ENCODE measurements at places on chromosomes 6 and 20.
A peak's percentile ranks its signal among the peaks of the same experiment; 100 is the strongest.

DNA sequence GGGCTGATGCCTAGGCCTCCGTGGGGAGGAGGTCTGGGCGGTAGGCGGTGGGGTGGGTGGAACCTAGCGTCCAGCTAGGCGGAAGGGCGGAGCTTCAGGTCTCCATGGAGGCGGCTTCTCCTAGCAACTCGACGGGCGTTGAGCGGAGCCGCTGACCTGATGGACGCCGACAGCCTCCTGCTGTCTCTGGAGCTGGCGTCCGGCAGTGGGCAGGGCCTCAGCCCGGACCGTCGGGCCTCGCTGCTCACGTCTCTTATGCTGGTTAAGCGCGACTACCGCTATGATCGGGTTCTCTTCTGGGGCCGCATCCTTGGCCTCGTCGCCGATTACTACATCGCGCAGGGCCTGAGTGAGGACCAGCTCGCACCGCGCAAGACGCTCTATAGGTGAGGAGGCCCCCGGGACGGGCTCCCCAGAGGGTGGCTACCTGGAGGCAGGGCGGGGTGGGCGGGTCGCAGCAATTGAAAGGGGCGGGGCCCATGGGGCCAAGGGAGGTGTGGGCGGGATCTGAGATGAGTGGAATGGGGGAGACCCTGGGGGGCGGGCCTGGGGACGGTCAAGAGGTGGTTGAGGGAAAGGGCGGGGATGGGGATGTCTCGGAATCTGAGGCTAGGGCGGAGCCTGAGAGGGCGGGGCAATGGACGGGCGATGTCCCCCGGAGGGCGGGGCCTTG lies at the start of gene RSPH9:
Gene RSPH9 (plus strand): TSS at position 97 of the 673 bp plus-strand sequence. CDS start 63 bp downstream, at position 160.
- peak; percentile 61 for DNase-seq

DNA sequence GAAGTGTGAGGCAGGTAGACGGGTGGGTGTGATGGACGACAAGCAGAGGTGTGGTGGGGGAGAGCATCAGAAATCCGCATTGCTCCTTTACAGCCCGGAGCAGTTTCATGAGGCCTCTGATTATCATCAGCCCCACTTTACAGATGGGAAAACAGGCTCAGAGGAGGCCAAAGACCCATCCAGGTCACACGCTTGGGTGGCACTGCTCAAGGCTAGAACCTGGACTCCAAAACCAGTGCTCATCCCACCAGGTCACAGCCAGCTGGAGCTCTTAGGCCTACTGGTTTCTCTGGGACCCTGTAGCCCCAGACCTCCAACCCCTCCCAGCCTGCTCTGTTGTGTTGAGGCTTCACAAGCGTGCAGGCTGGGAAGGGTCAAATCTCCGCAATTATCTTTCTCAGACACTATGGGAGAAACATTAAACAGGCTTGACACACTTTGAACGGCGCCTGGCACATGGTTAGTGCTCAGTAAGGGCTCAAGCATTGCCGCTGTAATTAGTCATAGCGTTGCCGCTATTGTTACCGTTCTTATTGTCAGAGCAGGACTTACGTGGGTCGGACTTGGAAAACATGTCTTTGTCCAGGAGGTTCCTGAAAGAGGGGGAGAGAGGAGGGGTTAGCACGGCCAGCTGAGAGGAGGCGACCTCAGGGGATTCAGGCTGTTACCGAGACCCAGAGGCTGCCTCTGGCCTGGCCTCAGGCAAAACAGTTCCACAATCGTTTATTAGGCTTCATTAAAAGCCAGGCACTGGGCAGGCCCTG lies 16.6 kb downstream of the CPNE5 start:
- DNase-seq = no peak

- no peak for DNase-seq
Measured at GRCh38 chr20:24001712-24002405, 13.3 kb upstream of the GGTLC1 start.

DNA sequence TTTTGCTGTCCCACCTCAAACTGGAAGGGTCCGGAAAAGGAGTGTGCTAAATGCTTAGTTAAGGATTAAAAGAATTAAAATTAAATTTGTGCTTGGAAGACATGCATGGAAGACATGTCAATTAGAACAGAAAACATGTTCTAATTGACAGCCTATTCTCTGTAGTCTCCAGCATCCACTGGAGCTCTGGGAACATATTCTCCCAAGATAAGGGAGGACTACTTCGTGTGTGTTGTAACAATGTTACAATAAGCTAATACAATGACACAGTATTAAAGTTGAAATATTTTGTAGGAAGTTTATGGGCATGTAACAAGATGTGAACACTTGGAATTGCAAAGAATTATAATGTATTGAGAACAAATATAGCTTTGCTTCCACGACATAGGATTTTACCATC lies 567.4 kb upstream of the CITED2 start:
- DNase-seq = no peak

DNA sequence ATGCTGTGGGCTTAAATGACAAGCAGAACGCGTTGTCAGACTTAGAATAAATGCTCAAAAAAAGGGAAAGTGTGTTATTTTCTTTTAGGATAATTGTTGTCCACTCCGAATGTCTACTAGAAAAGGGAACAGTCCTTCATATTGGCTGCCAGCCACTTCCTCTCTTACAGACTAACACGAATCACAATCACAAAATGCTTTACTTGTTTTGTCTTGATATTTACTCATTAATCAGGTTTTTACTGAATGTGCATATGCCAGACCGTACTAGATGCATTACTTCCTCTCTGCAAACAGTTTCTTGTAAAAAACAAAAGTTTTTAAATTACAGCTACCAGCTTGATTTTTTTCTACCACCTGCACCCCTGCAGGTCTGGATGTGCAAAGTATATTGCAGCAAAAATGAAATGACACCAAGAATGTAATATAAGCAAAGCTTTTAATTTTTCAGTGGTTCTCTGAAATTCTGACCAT lies 821 bp downstream of the DHX35 start:
- peak; percentile 29 for DNase-seq

- DNase-seq = no peak
Measured at GRCh38 chr6:134317471-134318131, at the start of gene SGK1. TSS of gene SGK1 (minus strand) at chr6:134318112. CDS start at chr6:134317460, 652 bp downstream.

DNA sequence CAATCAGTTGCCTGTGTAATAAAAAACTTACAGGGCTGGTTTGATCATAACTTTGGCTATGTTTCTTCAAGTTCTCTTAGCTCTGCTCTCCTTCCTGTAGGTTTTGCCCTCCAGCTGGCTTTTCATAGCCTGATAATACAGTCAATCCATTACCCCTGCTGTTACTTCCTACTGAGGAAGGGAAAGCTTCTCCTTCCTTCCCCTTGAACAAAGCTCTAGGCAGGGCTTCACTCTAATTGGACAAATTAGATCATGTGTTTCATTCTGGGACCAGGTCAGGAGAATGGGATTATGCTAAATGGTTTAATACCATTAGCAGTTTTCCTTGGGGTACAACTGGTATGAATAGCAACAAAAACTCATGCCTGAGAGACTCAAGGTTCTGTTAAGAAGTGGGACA lies 106.8 kb upstream of the MCHR2 start:
- DNase-seq = no peak

DNA sequence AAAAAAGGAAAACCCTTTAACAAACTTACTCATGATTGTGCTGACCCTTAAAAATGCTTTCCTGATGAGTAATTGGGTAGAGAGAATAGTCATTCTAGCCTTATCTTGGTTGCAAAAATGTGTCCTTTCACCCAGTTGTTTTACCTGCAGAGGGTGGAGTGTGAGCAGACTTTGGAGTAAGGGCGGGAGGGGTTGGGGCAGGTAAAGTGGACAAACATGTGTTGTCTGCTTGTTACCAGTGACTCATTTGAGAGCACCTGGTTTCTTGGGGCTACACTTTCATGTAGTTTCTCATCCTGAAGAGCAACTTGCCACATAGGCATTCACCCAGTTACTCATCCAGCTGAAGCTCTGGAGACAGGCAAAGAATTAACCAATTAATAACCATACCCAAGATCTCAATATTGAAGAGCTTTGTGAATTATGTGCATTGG lies 121.1 kb downstream of the TNFRSF21 start:
- DNase-seq = no peak

- peak; percentile 75 for DNase-seq
Measured at GRCh38 chr6:29653452-29654038, 3.3 kb upstream of the MOG start.

GRCh38 chr6:166692723-166693302 lies 65.8 kb upstream of the RPS6KA2 start:
- DNase-seq = no peak

GRCh38 chr6:26205161-26205624 lies 118.0 kb downstream of the HFE start:
- peak; percentile 83 for DNase-seq

- no peak for DNase-seq
Measured at GRCh38 chr6:40536442-40536841, 50.7 kb downstream of the LRFN2 start.

GRCh38 chr20:62359043-62359490 lies 8.0 kb downstream of the LAMA5 start:
- no peak for DNase-seq

DNA sequence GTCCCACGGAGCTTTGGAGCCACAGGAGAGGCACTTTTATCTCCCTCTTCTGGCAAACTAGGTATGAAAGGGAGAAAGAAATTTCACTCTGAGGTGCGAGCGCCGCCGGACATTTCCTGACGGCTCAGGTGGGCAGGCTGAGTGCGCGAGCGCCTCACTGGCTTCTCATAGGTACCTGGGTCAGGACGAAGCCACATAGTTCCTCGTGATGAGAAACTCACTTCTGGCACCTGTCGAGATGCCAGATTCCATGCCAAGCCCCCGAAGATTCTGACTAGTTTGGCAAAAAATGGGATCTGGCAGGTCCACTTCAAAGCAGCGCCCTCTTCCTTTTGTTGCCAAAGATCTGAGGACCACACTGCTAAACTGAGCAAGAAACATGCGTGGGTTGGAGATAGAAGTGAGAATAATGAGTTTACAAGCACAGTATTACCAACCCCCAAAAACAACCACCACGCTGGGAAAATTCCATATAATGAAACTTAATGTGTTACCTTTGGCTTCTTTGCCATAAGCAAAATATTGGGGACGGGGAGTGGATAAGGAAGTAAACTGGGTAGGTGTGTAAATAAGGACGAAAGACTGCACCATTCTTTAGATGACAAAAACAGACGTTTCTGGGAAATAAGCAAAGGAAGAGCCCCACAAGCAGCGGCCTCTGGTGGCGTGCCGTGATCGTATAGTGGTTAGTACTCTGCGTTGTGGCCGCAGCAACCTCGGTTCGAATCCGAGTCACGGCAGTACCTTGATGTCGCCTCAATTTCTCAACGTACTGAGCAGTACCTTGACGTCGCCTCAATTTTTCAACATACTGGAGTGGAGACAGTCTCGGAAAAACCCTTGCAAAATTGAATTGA lies 89.8 kb upstream of the PRSS16 start:
- peak; percentile 79 for DNase-seq

- DNase-seq = no peak
Measured at GRCh38 chr6:65557224-65557623, 149.8 kb downstream of the EYS start.

GRCh38 chr6:1987640-1988039 lies 257.8 kb downstream of the GMDS start:
- DNase-seq = no peak

Data from inflammatory macrophage treated with lipopolysaccharide for 1 hour (primary cell).